ENCODE measurements at places on chromosomes 1 and 21.

- no peak for DNase-seq
Observed at GRCh38 chr1:160567858-160568682, 11.2 kb downstream of the CD84 start.

DNA sequence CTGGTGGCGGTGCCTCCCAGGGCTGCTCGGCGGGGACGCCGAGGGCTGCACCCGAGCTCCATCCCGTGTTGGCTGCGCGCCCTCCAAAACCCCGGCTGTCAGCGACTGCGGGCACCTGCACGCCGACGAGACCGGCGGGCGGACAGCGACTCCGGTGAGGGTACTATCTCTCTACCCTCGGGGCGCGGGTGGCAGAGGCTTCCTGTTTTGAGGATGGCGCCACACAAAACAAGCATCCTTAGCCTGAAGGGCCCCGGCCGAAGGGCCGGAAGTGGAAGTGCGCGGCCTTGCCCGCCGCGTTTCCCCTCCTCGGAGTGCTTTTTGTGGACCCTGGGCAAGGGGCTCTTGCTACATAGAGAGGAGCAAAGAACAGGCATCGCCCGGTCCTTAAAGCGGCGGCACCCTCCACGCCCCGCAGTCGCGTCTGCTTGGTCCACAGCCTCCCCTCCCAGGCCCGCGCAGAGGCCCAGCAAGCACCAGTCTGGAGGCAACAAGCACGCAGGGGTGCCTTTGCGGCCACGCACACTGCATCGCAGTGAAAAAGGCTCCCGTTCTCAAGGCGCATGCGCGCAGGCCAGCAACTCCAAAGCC lies 561 bp upstream of the COQ8A start:
- peak; percentile 45 for DNase-seq

- DNase-seq = no peak
Observed at GRCh38 chr21:45505416-45506021, 36.7 kb downstream of the SLC19A1 start.

DNA sequence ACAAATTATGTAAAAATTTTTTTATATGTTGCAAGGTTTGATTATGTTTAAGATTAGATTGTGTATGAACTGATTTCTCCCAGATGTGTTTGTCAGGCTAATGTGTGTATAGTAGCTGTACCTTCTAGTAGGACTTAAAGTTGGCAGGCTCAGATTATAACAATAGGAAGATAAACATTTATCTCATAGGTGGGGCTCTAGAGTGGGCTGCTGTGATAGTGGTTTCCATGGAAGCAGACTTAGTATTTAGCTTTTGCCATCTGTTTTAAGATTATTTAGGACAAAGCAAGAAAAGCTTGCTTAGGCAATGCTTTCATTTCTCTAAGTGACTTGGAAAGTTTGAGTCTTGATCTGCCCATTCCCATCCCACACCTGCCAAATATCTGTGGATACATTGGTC lies 187.7 kb upstream of the CACYBP start:
- DNase-seq = no peak
